ENCODE measurements at places on chromosomes 7 and 10.
A peak's percentile ranks its signal among the peaks of the same experiment; 100 is the strongest.

GRCh38 chr7:93117327-93117726, 452 bp downstream of the SAMD9 start:
- H3K4me3 ChIP-seq = no peak overlapping the region
- no peak for DNase-seq
- H3K4me1 ChIP-seq = no peaks in the 10 kb centered on the region
- H3K36me3 ChIP-seq = no peaks in the 10 kb centered on the region

DNA sequence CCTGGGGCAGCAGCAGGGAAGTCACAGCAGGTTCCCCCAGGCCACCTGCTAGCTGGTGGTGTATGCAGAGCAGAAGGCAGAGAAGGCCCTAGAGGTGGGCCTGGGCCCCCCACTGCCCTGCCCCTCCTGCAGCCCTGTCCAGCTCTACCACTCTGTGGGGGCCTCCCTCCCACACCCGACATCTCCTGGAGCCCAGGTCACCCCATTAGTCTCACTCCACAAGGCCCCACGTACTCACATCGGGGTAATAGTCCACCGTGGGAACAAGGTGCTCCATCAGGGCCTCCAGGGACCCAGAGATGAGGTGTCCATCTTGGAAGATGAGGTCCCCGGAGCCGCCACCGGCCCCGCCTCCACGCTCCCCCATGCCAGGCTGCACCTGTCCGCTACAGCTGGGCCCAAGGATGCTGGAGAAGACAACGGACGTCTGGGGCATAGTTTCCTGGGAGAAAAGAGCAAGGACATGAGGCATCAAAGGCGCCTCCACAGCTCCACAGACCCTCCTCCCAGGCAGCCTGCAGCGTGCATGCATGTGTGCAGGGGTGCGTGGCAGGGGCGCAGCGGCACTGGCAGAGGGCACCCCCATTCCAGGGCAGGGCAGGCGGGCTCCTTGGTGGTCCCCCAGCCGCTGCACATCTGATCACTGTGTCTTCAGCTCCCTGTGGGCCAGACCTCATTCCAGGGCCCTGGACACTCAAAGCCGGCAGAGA, 61.0 kb downstream of the RASGEF1A start:
- no peaks in the 10 kb centered on the region for H3K36me3 ChIP-seq
- DNase-seq = no peak
- H3K27ac ChIP-seq = no peak overlapping the region
- no peak overlapping the region for H3K4me3 ChIP-seq
- H3K27me3 ChIP-seq = no peaks in the 10 kb centered on the region

DNA sequence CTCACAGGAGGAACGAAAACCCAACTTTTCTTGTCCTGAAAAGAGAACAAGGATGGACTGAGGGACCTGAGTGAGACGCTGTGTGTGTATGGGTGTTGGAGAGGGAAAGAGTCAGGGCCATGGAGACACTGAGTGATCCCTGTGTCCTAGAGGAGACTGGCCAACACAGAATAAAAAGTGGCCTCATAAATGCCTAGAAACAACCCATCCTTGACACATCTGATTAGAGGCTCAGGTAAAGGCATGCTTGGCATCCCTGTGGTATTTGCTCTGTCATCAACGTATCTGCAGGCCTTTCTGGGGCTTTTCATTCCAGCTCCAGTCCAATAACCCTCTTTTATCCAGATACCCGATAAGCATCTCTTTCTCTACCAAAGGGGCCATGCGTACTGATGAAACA, 86.3 kb downstream of the FGFR2 start:
- no peak for DNase-seq
- H3K27me3 ChIP-seq = no peaks in the 10 kb centered on the region

- H3K27ac ChIP-seq = no peak overlapping the region
- no peak overlapping the region for H3K4me3 ChIP-seq
- no peak for DNase-seq
- H3K36me3 ChIP-seq = no peaks in the 10 kb centered on the region
- no peaks in the 10 kb centered on the region for H3K27me3 ChIP-seq
These were observed 69.4 kb downstream of the AMZ1 start for GRCh38 chr7:2757361-2757903.

- no peak for DNase-seq
- peaks cover 2% of the 10 kb centered on the region for H3K36me3 ChIP-seq
- peak overlapping the region; percentile 80 for H3K4me3 ChIP-seq
- H3K27me3 ChIP-seq = no peaks in the 10 kb centered on the region
- peaks cover 6% of the 10 kb centered on the region for H3K4me1 ChIP-seq
These were observed 1.8 kb downstream of the TSC22D4 start for GRCh38 chr7:100476903-100477870.

DNA sequence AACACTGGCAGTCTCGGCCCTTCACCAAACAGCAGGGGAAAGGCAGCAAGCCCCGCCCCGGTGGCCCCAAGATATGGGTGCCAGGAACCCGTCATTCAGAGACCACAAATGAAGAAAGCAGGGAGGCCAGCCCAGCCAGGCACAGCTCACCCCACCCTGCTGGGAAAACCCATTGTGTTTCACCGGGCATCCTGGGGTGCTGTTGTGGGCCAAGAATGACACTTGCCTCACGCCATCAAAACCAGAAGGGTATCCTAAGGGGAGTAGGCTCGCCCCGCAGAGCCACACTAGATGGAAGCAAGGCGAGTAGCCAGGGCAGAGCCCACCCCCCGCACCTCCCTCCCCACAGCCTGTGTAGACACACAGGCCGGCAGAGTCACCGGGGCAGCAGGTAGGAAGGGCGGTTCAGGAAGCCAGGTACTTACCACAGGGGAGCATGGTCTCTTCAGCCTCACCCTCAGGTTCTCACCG, 72.5 kb upstream of the KCNMA1 start:
- DNase-seq = no peak
- H3K27me3 ChIP-seq = peaks cover 25% of the 10 kb centered on the region
- no peaks in the 10 kb centered on the region for H3K4me1 ChIP-seq
- H3K4me3 ChIP-seq = no peak overlapping the region

- no peak for DNase-seq
- H3K27ac ChIP-seq = no peak overlapping the region
These were observed 60.3 kb upstream of the IL6 start for GRCh38 chr7:22666732-22667131.

GRCh38 chr7:80070391-80070790, 64.2 kb upstream of the GNAI1 start:
- H3K4me3 ChIP-seq = no peak overlapping the region
- H3K36me3 ChIP-seq = no peaks in the 10 kb centered on the region
- no peaks in the 10 kb centered on the region for H3K27me3 ChIP-seq
- no peaks in the 10 kb centered on the region for H3K4me1 ChIP-seq

DNA sequence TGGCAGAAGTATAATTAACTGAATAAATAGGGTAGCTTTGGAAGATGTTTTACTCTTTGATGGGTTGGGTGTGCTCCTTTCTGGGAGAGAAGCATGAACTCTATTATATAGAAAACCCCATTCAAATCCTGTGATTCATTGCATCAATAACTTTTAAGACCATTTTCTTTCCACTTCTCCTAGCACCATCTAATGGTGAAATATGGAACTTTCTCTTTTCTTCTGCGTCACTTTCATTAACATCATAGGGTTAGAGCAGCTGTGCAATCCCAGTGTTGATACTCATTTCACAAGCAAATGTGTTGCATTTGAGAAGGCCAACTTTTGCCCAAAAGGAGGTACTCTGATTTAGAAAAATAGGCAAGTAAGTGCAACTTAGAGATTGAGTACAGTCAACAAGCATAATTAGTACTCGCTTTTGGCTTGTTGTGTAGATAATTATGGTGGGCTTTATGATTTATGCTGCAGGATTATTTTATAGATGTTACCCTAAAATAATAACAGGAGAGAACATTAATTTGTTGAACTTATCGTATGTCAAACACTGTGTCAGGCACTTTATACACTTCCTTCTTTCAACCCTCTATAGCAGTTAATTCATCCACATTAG, 92.9 kb downstream of the CPED1 start:
- H3K36me3 ChIP-seq = no peaks in the 10 kb centered on the region
- H3K4me1 ChIP-seq = no peaks in the 10 kb centered on the region
- peak; percentile 40 for DNase-seq
- H3K27me3 ChIP-seq = no peaks in the 10 kb centered on the region

DNA sequence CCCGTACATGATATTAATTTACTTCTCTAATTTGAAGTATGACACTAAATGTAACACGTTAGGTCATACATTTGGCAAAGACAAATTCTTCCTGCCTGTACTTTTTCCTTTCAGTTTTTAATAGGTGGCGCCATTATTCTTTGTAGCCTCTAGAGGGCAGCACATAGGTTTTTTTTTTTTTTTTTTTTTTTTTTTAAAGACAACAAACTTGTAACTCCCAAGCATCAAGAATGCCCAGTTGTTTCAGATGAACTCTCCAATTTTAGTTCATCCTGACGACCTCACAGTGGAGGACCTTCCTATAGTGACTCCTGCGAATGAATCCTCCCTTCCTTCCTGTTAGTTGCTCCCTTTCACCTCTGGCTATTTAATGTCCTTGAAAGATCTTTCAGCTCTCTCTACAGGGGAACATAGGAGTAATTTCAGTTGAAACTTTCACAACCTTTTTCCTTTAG, 139.3 kb upstream of the HDAC9 start:
- no peaks in the 10 kb centered on the region for H3K27me3 ChIP-seq
- no peak overlapping the region for H3K27ac ChIP-seq
- H3K36me3 ChIP-seq = no peaks in the 10 kb centered on the region
- H3K4me3 ChIP-seq = no peak overlapping the region
- peak; percentile 5 for DNase-seq
- no peaks in the 10 kb centered on the region for H3K4me1 ChIP-seq

DNA sequence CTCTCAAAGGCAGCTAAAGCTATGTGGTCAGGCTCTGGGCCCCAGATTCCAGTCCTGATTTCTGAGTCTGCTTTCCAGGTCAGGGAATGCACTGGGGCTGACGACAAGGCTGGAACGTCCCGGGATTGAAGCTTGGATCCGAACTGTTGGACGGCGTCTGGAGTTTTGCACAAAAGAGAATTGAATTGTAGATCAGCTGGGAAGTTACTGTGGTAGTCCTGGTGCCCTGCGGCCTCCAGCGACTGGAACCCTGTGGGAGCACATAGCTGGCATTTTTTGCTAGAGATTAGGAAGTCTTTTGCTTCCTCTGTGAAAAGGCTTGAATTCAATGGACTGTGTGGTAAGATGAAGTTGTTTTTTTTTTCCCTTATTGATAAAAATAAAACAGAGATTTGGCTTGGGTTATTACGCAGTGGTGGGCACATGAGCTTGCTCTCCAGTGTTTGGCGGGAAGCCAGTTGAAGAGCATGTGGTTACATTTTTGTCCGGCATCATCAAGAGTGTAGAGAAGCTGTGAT, at the start of gene HK1:
Gene HK1 (plus strand): TSS at position 51 of the 518 bp plus-strand sequence.
- no peaks in the 10 kb centered on the region for H3K27me3 ChIP-seq
- no peaks in the 10 kb centered on the region for H3K36me3 ChIP-seq
- H3K4me3 ChIP-seq = no peak within 1 kb of the TSS
- peak; percentile 17 for DNase-seq

GRCh38 chr10:77867124-77867719, 59.3 kb downstream of the DLG5 start:
- H3K27ac ChIP-seq = no peak overlapping the region
- no peak for DNase-seq
- H3K4me1 ChIP-seq = no peaks in the 10 kb centered on the region
- H3K4me3 ChIP-seq = no peak overlapping the region

DNA sequence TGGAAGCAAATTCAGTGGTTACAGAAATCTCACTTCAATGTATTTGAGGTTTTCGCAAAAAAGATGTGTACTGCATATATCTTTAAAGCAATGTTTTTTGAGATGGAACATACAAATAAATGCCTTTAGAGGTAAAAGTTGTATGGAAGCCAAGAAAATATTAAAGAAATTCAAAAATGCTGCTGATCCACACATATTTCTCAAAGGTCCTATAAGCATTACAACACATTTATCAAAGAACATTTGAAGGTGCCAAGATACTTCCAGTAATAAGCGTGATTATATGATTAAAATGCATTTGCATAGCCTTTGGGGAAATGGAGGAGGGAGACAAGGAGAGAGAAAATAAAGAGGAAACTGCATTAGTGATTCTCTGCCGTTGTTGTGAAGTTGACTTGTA, 260.1 kb downstream of the BICC1 start:
- no peaks in the 10 kb centered on the region for H3K36me3 ChIP-seq
- H3K4me3 ChIP-seq = no peak overlapping the region
- H3K27me3 ChIP-seq = no peaks in the 10 kb centered on the region
